SW480 (cell line): ENCODE measurements at places on chromosomes 4 and X.

DNA sequence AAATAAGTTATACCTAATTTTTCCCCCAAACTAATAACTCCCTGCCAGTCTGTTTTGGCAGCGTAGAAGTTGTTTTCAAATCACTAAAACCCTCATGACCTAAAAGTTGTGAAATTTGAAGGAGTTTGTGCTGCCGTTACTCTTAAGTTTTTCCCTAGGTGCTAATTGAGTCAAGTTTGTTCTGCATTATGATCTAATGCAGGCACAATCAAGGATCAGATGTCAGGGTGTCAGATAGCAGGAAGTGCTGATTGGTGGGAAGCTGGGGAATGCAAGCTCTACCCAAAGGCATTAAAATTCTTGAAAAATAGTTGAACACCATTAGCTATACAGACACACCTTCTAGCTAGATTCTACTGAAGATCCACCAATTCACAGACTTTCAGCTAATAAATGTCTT is 51.9 kb downstream of the ARX start:
- DNase-seq, result peak; percentile 8

DNA sequence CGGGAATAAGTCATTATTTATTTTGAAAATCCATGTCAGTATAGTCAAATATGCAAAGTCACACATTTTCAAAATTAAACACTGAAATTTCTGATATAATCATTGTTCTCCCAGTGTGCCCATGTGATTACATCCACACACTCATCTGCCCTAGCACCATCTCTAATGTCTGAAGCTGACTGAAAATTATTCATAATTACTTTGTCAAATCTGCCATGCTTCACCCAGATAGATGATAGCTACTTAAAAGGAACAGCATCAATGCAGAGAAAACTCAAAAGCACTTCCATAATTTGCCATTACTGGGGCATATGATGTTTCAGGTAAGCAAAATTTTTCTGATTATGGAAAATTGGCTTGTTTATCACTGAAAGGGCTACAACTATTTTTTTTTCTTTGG is 1433.3 kb upstream of the IGFBP7 start:
- DNase-seq, result no peak

DNA sequence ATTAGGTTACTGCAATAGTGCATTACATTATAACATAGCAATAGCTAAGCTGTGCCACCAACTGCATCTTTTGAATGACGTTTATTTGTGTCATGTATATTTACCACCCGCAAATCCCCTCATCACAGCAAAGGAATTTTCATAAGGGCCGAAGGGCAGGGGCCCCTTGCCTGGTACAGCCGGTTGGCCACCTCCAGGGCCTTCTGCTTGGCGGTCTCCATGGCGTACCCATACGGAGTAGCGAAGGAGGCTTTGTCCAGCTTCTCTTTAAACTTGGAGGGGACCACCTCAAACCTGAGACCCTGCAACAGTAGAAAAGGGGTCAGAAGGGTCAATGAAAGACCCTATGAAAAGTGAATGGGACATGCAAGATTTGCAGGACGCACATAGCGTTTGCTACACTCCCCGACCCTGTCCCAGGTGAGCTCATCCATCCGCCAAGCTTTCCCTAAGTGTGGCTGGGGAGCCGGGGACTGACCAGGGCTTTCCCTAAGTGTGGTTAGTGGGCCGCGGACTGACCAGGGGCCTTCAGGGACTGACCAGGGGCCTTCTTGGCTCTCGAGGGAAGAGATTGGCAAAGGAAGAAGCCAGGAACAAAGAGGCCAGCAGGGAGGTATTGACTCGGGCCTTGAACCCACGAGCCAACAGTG is 10.6 kb downstream of the ASMTL start:
- no peak for DNase-seq

DNA sequence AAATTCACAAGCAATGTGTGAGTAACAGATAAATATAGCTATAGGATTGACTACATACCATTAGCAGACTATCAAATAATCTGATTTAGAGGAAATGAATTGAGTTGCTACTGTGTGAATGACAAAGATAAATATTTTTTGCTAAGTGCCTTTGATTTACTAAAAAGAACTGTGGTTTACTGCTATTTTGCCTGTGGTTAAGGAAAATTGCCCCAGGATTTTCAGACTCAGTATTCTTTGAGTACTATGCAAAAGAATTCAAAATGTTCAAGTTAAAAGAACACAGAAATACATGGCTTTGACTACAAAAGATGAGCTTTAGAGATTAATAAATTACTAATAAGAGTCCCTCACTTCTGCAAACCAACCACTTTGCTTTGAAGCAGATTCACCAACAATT is 853.8 kb downstream of the ADGRL3 start:
- no peak for DNase-seq

GRCh38 chrX:31091819-31092218 is 20.0 kb upstream of the FTHL17 start:
- DNase-seq, result no peak

DNA sequence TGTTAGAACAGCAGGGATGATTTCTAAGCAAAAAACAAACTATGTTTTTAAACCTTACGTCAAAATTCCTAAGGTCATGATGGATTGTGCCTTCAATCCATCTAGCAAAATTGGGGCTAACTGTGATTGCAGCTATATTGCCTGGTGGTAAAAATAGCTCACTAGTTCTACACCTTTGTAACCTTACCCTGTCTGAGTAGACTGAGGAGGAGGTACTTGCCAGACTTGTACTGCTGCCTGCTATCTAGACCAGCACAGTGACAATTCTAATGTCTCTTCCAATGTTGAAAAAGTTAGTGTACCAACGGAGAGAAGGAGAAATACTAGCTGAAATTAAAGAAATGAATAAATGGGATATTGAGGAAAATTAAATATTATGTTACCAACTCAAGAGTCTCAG is 30.3 kb downstream of the ATP11C start:
- DNase-seq, result no peak

- no peak for DNase-seq
Measured at GRCh38 chr4:8560265-8561047, 19.7 kb upstream of the GPR78 start.

- DNase-seq, result no peak
Measured at GRCh38 chr4:41572956-41573355, 35.0 kb downstream of the LIMCH1 start.

DNA sequence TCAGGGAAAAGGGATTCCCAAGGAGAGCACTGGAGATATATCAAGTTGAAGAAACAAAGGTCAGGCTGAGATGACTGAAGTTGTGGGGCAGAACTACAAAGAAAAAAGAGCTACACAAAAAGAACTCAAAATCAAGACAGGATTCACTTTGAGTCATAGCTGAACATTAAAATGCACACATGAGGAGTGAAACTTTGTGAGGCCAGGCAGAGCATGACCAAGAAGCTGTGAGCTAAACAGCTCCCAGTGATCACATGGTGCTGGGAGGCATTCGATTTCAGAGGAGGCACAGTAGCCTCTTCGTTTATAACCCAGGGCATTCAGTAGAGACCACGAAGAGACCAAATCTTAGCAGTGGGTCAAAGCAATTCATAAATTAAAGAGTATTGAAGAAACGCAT is 145.3 kb downstream of the ATRX start:
- no peak for DNase-seq

DNA sequence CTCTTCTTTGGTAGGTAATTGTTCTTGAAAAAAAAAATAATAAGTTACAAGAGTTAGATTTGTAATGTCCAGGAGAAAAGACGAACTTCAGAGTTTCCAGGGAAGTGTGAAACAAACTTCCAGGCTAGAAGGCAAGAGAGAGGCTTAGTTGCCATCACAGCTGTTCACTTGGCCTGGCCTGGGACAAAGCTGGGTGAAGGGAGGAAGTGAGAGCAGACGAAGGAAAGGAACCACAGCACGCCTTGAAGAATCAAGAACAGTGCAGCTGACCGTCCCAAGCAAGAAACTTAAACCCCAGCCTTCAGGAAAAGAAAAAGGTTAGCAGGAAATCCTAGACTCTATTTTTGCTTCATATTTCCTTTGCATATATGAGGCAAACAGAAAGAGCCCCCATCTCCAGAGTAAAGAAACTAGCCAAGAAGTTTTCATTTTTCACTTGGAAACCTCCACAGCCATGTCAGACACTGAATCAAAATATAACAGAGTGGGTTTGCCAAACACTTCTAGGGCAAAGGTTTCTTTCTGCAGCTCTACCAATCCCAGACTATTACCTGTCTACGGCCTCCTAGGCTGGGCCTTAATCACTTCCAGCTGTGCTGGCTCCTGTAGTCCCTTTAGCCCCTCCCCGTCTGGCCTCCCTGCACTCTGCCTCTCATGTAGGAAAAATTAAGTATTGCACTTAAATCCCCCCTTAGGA is 209.6 kb downstream of the SPATA18 start:
- DNase-seq, result no peak

DNA sequence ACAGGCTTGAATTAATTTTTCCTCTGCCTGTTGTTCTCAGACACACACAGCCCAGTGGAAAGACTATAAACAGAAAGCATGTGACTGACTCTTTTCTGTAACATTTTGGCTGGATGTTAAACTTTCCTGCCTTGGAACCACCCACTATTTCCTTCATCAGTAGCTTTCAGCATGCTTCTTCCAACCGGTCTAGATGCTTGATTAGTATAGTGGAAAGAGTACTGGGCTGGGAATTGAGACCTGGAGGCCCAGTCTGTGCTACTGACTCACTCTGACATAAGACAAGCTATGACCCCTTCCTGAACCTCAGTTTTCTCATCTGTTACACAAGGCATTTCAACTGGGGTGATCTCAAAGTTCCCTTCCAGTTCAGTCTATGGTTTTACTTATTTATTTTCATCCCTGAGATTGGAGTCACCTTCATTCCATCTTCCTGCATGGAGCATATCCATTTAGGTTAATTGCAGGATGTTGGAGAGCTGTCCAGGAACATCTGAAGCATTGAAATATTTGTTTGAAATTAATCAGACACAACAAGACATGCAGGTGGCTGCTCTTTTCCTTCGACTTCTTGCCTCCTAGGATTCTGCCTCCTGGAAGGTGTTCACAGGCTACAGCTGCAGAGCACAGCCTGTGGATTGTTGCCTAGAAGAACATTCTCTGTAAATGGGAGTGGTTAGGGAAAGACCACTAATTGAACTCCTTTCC is 173.4 kb downstream of the RTL9 start:
- DNase-seq, result no peak

DNA sequence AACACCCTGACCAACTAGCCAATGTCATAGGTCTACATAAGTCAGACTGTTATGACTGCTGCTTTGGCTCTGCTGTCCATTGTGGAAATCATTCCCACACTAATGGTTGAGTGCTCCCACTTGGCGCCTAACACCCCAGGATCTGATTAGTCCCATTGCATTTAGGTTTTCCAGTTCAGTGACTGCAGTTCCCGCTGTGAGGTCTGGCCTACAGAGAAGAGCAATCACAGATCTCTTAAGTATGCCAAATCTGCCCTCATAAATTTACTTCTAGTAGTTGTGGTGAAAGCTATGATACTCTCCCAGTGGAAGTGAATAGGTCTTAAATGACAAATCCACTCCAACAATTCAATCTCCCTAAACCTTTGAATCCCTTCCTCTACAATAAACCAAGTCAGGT is 77.3 kb upstream of the IL2 start:
- no peak for DNase-seq

DNA sequence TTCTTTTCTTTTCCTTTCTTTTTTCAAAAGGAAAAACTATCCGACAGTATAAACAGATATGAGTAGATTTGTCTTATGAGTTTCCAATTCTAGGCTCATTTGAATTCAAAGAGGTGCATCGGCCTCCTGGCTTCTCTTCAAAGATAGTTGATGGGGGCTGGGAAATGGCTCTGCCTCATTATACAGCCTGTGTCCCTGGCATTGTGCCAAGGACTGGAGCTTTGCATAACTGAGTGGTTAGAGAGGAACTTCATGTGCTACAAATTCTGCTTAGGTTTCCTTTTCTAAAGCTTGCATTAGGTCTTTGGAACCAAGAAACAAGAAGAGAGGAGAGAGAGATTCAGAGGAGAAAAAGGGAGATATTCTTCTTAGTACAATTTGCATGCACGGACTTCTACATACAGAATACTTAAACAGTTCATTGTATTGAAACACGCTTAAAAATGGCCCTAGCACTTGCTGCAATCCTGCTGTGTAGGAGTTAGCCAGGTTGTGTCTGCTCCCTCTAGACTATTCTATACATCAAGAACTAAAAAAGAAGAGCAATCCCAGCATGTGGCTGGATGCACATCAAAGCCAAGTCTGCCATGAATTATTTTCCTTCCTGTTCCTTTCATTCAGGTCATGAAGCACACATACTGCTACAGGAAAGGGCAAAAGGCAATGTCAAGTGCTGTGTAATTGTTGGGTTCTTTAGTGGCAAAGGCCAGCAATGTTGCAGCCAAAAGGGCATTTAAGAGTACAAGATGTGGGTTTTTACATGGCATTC is 70.9 kb downstream of the INTS12 start:
- DNase-seq, result peak; percentile 2

GRCh38 chrX:45506149-45506730 is 305.6 kb upstream of the DIPK2B start:
- no peak for DNase-seq

DNA sequence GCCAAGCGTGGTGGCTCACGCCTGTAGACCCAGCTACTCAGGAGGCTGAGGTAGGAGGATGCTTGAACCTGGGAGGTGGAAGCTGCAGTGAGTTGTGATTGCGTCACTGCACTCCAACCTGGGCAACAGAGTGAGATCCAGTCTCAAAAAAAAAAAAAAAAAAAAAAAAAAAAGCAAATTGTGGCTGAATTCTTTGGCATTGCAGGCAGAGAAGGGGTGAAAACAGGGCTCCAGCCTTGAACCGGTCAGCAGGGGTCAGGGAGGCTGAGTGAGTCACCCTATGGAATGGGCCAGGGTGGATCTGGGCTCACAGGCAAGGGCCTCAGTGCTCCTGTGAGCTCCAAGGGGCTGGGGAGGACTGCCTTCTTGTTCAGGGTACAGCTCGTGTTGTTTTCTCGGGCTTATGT is 13.2 kb upstream of the FAM3A start:
- no peak for DNase-seq

- no peak for DNase-seq
Measured at GRCh38 chr4:14294611-14295010, 667.1 kb upstream of the BOD1L1 start.

- DNase-seq, result no peak
Measured at GRCh38 chr4:15250021-15250441, 177.8 kb upstream of the C1QTNF7 start.

- DNase-seq, result no peak
Measured at GRCh38 chr4:111934314-111934713, 210.9 kb upstream of the FAM241A start.

DNA sequence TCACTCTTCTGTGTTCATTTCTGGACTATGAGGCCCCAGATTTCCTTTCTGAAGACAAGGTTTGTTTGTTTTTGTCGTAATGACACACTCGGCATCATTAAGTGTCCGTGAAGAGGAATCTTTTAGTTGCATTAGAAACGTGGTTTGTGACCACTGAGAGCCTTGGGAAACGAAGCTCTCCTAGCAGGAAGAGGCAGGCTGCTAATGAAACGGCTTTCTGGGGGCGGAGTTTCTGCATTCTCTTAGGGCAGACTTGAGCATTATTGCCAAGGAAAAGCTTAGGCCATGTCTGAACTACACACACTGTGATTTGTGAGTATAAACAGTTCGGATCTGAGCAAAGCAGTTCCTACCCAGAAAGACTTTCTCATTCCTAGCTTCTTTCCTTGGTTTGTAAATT is 64.0 kb downstream of the SOX3 start:
- DNase-seq, result no peak

GRCh38 chr4:100254237-100254636 is 64.0 kb upstream of the DDIT4L start:
- no peak for DNase-seq
